Endothelial cell of umbilical vein (primary cell): ENCODE measurements at places on chromosomes 16 and 17.
A peak's percentile ranks its signal among the peaks of the same experiment; 100 is the strongest.

- no peak for DNase-seq
Measured at GRCh38 chr16:55746081-55746480, 86.8 kb downstream of the CES1 start.

DNA sequence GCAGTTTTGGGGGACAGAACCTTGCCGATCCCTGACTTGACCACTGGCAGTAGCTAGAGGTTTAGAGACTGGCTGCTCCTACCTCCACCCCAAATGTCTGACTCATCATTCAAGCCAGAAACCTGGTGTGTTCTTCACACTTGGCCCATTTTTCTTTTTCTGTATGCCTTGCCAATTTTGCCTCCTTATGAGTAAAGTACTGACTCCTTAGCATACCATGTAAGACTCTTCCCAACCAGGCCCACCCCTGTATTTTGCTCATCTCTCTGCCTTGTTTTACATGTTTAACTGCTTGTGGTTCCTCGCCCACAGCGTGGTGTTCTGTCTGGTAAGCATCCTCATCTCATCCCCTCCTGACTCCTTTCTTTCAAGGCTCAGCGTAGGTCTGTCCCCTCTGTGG lies 37.9 kb downstream of the NUP88 start:
- no peak for DNase-seq

DNA sequence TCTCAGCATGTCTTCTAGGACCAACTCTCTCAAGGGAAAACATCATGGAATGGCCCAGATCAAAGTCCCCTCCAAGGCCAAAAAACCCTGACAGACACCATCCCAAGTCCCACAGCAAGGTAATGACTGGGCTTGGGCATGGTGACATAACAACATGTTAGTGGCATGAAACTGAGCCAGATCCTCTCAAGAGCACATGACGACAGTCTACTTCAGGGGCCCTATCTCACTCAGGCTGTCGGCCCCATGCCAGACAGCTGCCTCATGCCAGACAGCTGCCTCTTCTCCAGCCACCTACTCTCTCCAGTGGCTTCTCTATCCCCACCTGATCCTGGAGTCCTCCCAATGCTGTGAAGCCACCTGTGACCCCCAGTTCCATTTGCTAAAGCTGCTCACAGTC lies 18.4 kb downstream of the HSD11B2 start:
- DNase-seq = no peak

GRCh38 chr17:1190751-1191331 lies 11.1 kb upstream of the ABR start:
- DNase-seq = no peak

DNA sequence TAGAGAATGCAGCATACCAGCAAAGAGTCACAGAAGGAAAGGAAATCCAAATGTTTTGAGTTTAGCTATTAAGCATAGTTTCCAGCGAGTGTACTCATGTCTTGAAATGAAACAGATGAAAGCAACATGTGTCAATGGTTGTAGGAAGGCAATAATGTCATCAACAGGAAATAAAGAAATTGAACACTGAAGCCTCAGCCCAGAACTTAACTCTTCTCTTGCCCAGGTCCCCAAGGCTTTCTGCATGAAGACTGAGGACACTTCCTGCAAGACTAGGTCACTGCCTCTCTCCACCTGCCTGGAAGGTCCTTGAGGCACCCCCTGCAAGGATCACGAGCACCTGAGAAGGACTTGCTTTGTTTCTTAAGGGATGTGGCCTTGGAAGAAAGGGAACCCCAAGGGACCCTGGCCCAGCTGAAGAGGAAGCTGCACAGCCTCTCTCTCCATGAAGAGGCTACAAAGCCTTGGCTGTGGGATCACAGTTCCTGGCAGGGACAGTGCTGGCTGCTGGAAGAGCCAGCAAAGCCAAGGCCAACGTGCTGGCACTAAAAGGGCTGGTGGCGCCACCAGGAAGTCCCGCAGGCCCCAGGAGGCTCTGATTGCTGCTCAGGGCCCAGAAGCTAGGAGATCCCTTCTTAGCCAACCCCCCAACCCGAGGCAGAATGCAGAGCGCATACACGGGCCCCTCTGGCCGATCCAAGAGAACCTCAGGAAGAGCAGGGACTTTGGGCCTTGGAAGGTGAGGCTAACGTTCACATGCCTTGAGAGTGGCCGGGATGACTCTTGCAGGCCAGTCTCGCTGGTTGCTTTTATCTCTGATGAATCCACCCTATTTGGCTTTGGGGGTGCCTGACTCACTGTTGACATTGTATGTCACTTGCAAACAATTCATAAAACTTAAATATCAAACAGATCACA lies 23.4 kb upstream of the AXIN2 start:
- no peak for DNase-seq

DNA sequence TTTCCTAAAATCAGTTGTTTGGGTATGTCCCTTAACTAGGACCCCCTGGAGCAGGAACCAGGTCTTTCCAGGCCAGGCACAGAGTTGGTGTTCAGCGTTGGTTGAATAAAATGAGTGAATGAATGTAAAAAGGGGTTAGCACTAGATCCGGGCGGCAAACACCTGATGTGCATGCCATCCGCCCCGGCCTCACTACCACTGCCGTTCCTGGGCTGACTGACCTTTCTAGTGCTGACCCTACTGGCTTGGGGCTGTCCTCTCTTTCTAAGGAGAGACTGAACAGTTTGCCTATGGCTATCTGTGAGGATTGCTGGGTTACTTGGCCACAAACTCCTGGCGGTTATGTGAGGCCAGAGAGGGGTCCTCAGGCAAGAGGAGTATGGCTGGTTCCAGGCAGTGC lies 10.1 kb upstream of the PHF12 start:
- no peak for DNase-seq

DNA sequence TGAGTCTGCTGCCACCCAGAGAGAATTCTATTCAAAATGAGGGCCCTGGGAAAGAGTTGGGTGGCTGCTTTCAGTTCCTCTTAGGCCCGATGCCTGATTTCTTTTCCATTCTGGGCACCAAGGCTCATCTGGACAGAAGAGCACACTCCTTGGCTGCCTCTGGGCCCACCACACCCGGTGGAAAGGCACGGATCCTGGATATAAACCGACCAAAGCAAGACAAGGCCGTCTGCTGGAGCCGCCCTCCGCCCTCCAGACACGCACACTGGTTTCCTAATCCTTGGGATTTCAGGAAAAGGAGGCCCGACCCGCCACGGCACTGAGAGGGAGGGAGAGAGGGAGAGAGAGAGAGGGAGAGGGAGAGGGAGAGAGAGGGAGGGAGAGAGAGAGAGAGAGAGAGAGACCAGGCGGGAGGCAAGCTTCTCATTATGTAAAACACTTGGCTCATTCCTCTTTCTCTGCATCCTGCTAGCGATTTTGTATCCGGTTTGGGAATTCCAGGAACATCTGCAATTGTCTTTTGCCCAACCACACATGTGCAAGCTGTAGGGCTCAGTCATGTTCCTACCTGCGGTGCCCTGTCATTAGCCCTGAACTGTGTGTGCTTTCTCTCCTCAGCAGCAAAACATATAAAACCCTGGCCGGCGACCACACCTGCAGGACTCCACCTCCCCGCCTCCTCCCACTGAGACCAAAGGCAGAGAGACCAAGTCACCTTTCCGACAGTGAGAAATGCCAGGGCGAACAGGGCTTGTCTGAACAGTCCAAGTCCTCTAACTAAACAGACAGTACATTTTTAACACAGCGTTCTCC lies 347.2 kb downstream of the SOX9 start:
- no peak for DNase-seq

DNA sequence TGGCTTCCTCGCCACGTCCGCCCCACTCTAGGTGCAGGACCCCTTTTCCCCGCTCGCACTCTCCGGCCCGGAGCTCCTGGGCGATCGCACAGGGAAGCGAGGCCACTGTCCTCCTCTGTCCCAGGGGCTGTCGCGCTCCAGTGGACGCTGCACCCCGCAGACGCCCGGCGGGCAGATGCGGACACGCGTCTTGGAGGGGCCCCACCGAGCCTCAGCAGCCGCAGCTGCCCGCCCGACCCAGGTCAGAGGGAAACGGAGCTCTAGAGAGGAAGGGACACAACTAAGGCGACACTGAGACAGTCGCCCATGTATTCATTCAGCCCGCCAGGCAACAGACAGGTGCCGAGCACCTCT lies 726 bp upstream of the SLC13A5 start:
- DNase-seq = no peak

DNA sequence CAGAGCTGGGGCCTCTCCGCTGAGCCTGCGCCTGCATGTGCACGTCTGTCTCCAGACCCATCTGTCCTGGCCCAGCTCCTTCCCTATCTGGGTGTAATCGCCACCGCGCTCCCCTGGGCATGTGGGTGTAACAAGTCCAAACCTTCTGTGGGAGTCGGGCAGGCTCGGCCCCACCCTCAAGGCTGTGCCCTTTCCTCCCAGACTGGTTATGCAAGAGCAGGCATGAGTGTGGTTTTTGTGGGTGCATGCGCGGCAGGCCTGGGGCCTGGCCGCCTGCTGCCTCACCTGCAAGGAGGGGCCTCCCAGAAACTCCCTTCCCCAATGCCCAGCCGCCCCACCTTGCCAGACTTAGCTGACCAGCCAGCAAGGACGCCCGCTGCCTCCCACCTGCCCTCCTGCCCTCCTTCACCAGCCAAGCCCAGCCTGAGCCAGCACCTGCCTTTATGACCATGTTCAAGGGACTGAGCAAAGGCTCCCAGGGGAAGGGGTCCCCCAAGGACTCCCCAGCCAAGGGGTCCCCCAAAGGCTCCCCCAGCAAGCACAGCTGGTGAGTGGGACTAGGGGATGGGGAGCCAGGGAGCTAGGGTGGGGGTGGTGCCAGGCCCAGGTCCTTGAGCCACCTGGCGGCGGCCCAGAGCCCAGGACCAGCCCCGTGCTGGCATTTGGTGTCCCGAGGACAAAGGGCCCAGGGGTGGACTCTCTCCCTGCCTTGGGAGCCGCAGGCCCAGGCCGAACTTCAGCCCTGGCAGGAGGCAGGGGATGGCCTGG lies at the start of gene EVPLL:
TSS of gene EVPLL (plus strand) at position 342 of the 768 bp plus-strand sequence. CDS start 3,160 bp downstream, outside the sequence.
- DNase-seq = no peak

- no peak for DNase-seq
Measured at GRCh38 chr16:24755201-24755874, 25.9 kb downstream of the TNRC6A start.

DNA sequence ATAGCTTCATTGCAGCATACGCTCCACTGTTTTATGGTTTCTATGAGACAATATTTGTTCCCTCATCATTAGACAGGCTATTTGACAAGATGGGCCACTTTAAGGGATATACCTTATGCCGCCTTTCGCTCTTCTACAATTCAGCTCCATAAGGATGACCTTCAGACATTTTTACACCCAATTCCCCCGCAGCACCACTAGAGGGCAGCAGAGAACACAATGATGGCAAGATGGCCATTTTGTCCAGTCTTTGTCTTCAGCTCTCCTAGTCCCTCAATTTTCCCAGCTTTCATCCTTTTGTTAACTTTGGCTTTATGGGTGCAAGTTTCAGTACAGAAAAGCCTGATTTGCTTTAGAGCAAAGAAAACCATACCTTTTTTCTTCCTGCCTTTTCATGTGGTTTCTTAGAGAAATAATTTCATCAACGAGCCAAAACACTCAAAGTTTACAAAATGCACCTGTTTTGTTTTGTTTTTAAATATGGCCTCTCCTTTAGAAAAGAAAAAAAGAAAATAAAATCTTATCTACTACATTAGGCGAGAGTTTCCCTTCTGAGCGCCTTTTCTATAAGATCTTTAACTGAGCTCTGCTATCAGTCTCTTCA lies 355.3 kb downstream of the TOX3 start:
- DNase-seq = peak; percentile 60

DNA sequence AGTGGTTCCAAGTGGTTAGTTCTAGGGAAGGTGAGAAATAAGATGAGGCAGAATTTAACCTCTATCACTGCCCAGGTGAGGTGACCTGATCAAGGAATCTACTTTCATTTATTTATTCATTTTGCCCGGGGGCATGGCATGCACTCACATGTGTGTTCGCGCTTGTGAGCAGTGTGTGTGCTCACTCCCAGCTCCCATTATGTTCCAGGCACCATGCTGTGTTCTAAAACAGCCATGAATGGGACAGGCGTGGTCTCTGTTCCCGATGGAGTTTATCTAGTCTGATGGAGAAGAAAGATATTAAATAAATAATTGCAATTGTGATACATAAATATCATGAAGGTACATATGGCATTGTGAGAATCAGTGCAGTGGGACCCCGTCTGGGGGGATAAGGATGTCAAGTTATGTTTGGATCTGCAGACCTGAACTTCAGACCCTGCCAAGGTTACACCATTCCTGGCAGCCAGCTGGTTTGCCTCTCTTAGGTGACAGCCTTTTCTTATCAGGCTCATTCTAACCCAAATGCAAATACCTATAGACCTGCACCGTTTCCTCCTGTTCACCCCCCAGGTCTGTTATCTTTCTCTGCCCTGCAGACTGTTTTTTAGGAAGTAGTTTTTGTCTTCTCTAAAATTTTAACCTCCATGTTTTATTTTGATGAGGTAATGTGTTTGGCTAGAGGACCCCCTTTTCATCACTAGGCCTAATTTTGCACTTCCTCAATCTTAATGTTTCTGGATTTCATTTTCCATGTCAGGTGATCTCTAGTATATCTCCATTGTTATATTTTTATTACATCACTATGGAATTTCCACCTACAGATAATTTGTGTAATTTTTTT lies 11.8 kb downstream of the CYB5B start:
- peak; percentile 37 for DNase-seq

DNA sequence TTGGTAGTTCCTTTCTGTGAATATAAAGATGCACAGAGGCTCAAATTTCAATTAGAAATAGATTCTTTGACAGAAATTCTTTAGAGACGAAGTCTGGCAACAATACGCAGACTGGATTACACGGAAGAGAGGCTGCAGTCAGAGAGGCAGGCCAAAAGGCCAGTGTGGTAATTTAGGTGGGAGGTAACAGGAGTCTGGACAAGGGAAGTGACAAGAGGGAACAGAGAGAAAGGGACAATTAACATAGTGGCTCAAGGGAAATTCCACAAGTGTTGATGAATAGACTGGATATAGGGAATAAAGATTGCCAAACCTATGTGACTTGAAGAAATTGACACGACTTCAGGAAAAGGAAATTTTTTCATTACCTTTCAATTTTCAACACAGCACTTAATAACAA lies 54.6 kb downstream of the STX8 start:
- DNase-seq = no peak

GRCh38 chr17:49913226-49914095 lies 55.5 kb upstream of the DLX4 start:
- no peak for DNase-seq

DNA sequence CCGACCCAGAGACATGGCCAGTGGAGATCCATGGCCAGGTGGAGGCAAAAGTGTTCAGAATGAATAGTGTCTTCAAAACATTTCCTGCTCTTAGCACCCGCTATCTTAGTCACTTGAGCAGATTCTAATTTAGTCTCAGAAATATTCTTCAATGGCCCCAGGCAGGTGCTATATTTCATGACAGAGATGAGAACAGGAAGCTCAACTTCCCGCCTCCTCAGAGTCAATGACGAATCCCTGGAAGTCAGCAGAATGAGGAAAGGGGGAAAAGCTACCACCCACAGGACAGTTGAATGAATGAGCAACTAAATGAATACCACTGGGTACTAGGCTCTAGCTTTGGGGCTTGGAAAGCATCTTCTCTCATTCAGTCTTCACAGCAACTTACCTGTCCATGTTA lies 147.2 kb downstream of the ASIC2 start:
- no peak for DNase-seq
